Activated naive CD4-positive, alpha-beta T cell treated with anti-CD3 and anti-CD28 coated beads, Interleukin-2, amount 10 ng/mL, durations not matched to agents 7 days and 5 days (primary cell): ENCODE measurements at places on chromosomes 2 and 18.

DNA sequence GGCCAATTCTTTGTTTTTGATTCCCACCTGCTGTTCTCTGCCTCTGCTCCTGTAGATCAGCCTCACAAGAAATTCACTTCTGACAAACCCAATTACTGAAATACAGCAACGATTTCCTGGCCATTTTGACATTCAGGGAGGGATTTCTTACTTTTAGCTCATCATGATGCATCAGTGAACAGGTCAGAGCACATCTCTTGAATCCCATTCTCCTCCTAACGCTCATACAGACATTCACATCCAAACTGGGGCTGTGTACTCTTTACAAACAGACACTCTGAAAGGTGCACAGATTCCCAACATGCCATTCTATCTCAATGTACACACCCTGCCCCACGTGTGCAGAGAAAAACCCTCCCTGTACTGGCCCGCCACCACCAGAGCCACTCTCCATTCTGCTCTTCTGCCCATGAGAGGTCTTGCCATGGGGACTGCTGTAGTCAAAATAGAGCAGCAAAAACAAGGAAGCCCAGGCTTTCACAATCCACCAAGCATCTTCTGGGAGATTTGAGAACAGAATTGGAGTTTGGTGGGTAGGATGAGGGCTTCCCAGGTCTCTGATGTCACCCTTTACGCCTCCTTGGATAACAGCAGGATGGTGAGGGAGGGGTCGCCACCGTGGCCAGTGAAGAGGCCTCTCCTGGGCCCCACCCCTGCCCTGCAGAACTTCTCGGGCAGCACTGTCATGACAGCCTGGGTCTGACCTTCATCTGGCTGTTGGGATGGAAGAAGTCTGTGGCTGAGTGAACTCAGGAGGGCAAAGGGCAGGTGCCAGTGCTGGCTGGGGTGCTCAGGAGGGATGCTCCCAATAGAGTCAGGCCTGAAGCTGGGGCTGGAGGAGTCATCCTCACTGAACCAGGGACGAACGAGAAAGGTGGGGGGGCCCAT is 41.9 kb upstream of the ZFP36L2 start:
- no peaks in the 10 kb centered on the region for H3K27me3 ChIP-seq
- no peak overlapping the region for H3K4me3 ChIP-seq
- H3K27ac ChIP-seq, result peak overlapping the region; percentile 66
- no peak for DNase-seq

DNA sequence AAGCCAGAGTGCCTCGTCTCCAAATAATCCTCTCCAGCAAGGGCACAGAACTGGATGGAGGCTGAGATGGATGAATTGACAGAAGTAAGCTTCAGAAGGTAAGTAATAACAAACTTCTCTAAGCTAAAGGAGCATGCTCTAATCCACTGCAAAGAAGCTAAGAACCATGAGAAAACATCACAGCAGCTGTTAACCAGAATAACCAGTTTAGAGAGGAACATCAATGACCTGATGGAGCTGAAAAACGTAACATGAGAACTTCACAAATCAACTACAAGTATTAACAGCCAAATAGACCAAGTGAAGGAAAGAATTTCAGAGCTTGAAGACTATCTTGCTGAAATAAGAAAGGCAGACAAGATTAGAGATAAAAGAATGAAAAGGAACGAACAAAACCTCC is 32.3 kb downstream of the WDPCP start:
- H3K4me3 ChIP-seq, result no peak overlapping the region
- H3K4me1 ChIP-seq, result peaks cover 6% of the 10 kb centered on the region
- H3K36me3 ChIP-seq, result peaks cover 2% of the 10 kb centered on the region

DNA sequence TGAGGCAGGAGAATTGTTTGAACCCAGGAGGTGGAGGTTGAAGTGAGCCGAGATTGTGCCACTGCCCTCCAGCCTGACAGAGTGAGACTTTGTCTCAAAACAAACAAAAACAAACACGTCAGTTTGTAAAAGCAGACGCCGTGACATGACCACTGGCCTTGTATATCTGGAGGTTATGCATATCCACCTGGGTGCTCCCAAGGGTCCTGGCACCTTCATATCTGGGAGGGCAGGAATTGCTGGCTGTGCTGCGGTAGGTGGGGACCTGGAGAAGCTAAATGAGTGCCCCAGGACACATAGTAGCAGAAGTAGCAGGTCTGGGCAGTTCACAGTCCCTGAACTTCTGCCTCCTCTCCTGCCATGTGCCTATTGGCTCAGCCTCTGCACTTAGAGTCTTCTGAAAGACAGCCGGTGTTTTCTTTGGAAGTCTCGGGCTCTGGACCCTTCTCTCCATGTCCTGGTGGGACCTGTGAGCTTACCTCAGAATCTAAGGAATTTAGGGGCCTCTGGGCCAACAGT is 30.9 kb upstream of the IL1R2 start:
- H3K4me1 ChIP-seq, result peaks cover 2% of the 10 kb centered on the region
- peaks cover 7% of the 10 kb centered on the region for H3K27me3 ChIP-seq
- H3K36me3 ChIP-seq, result peaks cover 2% of the 10 kb centered on the region
- DNase-seq, result no peak
- no peak overlapping the region for H3K4me3 ChIP-seq
- H3K27ac ChIP-seq, result no peak overlapping the region

GRCh38 chr2:25132299-25132635 is 36.1 kb downstream of the POMC start:
- H3K4me3 ChIP-seq, result no peak overlapping the region
- DNase-seq, result no peak
- no peaks in the 10 kb centered on the region for H3K36me3 ChIP-seq
- peaks cover 11% of the 10 kb centered on the region for H3K4me1 ChIP-seq
- H3K27me3 ChIP-seq, result peaks cover 88% of the 10 kb centered on the region
- no peak overlapping the region for H3K27ac ChIP-seq
